MG63 (cell line): ENCODE measurements at places on chromosomes 1 and 21.

- no peak for DNase-seq
Observed at GRCh38 chr1:41343790-41344699, 17.2 kb upstream of the FOXO6 start.

DNA sequence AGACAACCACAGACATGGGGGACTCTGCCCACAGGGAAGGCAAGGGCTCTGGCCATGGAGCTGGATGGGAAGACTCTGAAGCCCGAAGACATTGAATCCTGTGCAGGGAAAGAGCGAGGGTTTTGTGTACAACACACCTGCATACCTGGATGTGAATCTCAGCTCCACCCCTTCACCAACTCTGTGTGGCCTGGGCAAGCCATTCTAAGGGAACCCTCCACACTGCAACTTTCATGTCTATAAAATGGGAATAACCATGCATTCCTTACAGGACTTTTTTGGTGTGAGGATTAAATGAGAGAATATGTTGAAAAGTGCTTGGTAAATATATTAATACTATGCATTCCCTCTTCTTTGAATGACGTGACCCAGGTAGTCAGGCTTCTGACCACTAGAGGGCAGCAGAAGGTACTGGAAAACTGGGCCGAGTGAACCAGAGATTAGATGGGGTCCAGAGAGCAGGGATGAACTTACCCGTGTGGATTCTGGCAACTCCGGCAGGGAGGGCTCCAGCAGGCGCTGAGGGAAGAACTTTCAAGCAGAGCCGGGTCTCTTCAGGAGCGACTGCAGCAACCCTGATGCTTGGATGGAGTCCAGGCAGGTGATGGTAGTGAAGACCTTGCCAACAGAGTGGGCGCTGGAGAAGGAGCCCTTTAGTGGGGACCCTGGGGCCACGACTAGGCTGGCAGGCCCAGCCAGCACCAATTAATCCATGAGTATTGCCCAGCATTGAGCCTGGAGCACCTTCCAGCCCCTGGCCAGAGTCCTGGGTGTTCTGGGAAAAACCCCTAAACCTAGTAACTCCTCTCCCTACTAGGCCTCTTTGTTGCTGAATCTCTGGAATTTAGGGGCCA lies 834 bp upstream of the ELF3 start:
- DNase-seq = peak; percentile 68

GRCh38 chr1:246005067-246005466 lies 502.0 kb downstream of the SMYD3 start:
- peak; percentile 54 for DNase-seq

GRCh38 chr1:159900086-159900680 lies at the start of gene CFAP45:
Gene CFAP45, minus strand, starts transcription at chr1:159900165. Its CDS starts 67 bp downstream, at chr1:159900098.
- DNase-seq = no peak

GRCh38 chr1:165443539-165444311 lies 1.2 kb downstream of the RXRG start:
- no peak for DNase-seq

GRCh38 chr21:16752475-16752857 lies 760.4 kb upstream of the CXADR start:
- no peak for DNase-seq

DNA sequence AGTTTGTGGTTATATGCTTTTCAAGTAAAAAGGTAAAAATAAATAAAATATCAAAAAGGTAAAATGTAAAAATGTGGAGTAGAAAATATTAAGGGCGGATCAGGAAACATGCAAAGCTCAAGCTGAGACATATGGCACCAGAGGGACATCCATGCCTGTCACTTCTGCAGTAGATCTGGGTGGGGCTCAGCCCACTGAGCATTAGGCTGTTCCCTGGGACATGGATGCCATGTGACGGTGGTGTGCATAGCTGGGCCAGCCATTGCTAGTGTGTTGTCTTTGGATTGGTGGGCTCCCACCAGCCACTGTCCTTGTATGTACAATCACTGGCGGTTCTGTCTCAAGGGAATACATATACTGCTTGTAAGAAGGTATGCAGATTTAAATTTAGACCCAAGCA lies 3.0 kb downstream of the TTC13 start:
- no peak for DNase-seq
